ENCODE measurements at places on chromosomes 1 and 21.
A peak's percentile ranks its signal among the peaks of the same experiment; 100 is the strongest.

- peak; percentile 89 for DNase-seq
Measured at GRCh38 chr1:84272401-84272800, 29.1 kb upstream of the SAMD13 start.

DNA sequence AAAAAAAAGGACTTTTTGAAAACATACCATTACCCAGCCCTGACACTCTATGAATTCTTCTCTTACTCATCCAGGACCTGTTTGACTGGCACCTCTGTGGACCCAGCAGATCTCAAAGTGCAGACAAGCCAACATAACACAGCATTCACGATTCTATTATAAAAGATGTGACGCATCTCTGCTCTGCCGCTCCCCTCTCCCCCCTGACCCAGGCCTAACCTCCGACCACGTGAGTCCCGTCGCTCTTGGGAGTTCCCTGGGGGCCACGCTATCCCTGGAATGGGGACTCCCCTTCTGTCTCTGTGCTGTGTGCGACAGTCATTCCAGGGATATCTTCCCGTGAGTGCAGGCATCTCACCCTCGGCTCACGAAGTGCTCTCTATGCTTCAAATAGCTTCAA, 21.1 kb downstream of the LRRC38 start:
- DNase-seq, result no peak

DNA sequence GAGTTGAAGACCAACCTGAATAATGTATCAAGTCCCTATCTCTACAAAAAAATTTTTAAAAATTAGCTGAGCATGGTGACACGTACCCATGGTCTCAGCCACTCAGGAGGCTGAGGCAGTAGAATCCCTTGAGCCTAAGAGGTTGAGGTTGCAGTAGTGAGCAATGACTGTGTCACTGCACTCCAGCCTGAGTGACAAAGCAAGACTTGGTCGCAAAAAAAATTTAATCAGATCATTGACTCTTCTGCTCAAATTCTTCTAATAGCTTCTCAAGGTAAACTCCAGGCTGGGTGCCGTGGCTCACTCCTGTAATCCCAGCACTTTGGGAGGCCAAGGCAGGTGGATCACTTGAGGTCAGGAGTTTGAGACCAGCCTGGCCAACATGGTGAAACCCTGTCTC, 85.9 kb upstream of the PUM1 start:
- DNase-seq, result no peak

DNA sequence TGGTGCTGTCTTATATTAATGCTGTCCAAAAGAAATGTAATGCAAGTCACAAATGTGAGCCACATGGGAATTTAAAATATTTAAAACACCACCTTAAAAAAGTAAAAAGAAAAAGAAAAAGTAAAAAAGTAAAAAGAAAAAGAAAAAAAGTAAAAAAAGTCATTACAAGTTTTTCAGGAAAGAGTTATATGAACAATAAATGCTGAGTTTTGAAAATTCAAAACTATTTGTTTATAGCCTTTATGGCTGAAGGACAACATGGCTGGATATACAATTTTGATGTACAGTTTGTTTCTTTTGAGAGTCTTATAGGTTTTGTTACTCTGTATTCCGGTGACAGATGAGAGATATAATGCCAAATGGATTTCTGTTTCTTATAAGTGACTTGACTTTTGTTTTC, 29.1 kb downstream of the GPR88 start:
- DNase-seq, result no peak

GRCh38 chr1:108609483-108610049, 49.7 kb downstream of the EEIG2 start:
- DNase-seq, result peak; percentile 21

GRCh38 chr1:201393076-201393475, 6.0 kb downstream of the LAD1 start:
- DNase-seq, result no peak

GRCh38 chr1:19121192-19121591, 88.9 kb downstream of the UBR4 start:
- no peak for DNase-seq

GRCh38 chr21:34545079-34545884, 33.3 kb upstream of the KCNE1 start:
- DNase-seq, result peak; percentile 52

GRCh38 chr1:151039521-151039920, 3.1 kb downstream of the BNIPL start:
- DNase-seq, result no peak

DNA sequence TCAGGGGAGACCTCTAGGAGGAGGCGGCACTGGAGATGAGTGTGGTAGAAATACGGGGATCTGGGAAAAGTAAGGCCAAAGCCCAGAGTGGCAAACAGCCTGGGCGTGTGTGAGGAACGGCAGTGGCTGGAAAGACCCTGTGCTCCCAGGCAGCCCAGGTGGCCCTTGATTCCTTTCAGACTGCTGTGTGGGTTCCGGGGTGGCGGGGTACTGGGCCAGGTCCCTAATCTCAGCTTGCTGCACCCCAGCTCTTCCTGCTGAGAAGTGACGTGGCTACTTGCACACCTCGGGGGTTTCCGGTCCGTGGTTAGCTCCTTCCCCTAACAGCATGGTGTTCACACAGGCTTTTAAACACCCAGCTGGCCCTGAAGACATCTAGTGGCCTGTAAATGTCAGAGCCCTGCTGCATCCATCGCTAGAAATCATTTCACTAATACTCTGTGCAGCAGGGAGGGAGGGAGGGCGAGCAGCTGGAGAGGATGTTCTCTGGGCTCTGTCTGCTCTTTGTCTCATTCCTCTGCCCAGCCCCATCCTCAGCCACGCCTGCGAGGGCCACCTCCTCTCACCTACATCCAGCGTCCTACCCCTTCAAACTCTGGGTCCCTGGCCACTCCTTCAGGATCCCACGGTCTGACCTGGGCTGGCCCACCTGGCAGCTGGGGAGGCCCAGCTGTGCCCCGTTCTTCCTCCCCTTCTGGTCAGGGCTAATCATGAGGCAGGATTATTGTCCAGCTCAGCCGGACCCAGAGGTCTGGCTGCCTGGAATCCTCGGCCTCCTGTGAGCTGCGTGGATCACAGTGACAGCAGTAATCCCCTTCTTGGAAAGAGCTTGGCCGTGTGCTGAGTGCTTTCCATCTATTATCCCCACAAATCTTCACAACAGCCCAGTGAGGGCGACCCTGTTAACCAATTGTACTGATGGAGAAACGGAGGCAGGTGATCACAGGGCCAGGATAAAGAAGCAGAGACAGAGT, 7.2 kb downstream of the ZDHHC18 start:
- DNase-seq, result no peak

- DNase-seq, result no peak
Measured at GRCh38 chr1:148158341-148159003, 6.4 kb upstream of the NBPF11 start.
